ENCODE measurements at places on chromosomes 13 and 19.

DNA sequence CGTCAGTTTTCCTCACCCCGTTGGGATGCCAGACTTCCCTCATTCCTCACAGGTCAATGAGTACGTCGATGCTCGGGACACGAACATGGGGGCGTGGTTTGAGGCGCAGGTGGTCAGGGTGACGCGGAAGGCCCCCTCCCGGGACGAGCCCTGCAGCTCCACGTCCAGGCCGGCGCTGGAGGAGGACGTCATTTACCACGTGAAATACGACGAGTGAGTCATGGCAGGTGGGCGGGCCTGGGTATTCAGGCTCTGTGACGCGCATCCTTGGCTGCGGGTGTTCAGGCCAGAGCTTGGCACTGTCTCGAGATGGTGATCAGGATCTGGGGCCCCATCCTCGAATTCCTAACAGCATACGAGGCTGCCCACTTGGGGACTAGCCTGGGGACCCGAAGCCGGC is 21.4 kb downstream of the UHRF1 start:
- DNase-seq, result peak; percentile 14

DNA sequence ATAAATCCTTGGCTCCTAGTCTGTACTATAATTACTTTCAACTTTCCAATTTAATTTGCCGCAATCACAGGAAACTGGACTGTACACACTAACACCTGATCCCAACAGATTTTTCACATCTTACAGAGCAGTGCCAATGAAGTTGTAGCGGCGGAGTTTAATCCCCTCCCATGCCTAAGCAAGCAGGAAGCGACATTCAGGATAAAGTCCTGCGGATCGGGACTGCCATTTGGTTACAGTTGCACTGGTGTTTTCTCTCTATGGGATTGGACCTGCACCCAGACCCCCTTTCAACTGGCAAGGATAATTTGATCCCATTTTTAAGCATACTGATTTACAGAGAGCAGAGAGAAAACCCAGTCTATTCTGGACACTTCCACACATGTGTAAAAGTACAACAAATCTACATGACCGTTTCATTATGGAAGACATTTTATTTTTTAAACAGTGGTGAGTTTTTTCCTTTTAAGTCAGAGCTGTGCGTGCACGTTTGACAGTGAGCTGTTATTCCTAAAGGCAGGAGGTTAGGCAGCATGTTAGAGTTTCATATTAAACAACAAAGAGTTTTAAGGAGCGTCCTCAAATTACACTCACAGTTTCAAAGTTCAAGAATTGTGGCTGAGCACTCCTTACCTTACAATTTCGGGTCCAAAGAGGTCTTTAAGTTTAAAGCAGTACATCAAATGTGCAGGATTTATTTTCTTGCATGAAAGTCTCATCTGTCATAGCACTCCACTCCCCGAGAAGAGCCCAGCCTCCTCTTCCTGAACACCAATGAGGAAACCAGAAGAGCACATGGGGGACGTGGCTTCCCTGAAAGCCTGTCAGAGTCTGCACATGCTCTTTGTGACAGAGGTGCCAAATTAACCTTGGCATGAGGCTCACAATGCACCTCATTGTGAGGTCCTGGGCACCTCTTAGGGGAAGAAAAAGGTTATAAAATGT is 141.6 kb upstream of the RFC3 start:
- DNase-seq, result no peak

GRCh38 chr19:47158879-47159503 is 28.4 kb downstream of the SAE1 start:
- peak; percentile 37 for DNase-seq

DNA sequence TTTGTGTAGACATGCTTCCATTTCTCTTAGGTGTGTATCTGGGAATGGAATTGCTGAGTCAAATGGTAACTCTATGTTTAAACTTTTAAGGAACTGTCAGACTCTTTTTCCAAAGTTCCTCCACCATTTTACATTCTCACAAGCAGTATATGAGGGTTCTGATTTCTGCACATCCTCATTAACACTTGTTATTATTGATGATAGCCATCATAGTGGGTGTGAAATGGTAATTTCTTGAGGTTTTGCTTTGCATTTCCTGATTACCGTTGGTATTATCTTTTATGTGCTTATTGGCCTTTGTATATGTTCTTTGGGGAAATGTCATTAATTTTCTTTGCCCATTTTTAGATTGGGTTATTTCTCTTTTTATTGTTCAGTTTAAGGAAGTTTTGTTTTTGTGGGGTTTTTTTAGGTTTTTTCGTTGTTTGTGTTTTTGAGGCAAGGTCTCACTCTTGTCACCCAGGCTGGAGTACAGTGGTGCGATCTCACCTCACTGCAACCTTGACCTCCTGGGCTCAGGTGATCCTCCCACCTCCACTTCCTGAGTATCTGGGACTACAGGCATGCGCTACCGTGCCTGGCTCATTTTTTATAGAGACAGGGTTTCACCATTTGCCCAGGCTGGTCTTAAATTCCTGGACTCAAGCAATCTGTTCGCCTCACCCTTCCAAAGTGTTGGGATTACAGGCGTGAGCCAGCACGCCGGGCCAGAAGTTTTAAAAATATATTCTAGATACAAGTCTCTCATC is 34.3 kb downstream of the NAA16 start:
- DNase-seq, result no peak

All from activated naive CD4-positive, alpha-beta T cell treated with Interleukin-2 at 50 U/mL for 16 hours (primary cell).